Progenitor cell of endocrine pancreas (in vitro differentiated cells): ENCODE measurements at places on chromosomes 1 and 21.

DNA sequence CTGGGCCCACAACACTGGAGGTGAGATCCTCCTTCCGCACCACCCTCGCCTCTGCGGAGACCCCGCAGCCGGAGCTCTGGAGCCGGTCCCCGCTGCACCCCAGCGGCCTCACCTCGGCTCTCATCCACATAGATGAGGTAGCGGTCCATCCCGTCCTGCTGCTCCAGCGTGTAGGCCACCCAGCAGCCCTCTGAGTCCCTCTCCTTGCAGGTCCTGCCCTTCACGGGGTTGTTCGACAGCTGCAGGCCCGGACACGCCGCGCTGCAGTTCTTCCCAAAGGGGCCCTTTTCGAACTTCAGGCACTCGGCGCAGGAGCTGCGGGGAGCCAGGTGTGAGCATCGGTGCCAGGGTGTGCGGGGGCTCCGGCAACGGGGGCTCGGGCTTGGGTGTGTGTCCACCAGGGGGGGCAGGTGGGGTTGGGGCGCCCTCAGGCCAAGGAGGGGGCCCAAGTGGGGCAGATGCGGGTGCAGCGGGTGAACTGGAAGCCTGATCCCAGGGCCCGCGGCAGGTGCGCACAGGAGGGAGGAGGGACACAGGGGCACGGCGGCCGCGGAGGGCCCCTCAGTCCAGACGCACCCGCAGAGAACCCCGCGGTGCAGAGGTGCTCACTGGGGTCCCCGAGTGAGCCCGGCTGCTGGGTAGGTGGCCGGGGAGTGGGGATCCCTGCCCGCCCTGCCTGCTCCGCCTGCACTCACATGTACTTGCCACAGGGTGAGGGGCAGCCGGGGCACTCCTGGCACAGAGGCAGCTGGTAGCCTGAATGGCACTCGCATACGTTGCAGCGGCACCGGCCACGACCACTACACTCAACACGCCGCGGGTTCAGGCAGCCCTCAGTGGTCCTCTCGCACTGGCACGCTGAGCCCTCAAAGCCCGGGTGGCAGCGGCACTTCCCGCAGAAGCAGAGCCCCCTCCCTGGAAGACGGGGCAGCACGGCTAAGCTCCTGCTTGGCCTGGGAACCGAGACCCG is 15.4 kb upstream of the PTTG1IP start:
- no peak for DNase-seq
- no peak overlapping the region for H3K27ac ChIP-seq
- H3K4me1 ChIP-seq: no peaks in the 10 kb centered on the region
- peaks cover 12% of the 10 kb centered on the region for H3K27me3 ChIP-seq
- H3K4me3 ChIP-seq: no peak overlapping the region
- no peaks in the 10 kb centered on the region for H3K36me3 ChIP-seq

- H3K4me3 ChIP-seq: no peak overlapping the region
- H3K27ac ChIP-seq: no peak overlapping the region
- H3K36me3 ChIP-seq: no peaks in the 10 kb centered on the region
- DNase-seq: no peak
- peaks cover 8% of the 10 kb centered on the region for H3K27me3 ChIP-seq
These were observed 182.8 kb downstream of the PLPP3 start for GRCh38 chr1:56396581-56396980.

DNA sequence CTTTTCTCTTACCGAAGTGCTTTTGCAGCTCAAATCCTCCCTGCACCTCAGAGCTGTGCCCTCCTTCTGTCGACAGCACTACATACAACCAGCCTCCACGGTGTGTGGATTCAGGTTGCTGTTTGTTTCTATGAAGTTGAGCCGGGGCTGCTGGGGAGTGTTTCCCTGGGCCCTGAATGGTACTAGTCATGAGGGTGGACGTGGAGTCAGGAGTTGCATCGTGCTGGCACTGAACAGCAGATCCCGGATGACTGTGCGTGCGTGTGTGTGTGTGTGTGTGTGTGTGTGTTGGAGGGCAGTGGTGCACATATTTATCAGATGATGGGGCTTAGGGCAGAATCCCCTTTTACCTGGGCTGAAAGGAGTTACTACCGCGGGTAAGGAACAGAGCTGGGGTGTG is 47.0 kb downstream of the ACTL8 start:
- DNase-seq: no peak
- peaks cover 40% of the 10 kb centered on the region for H3K27me3 ChIP-seq
- H3K36me3 ChIP-seq: no peaks in the 10 kb centered on the region
- no peak overlapping the region for H3K4me3 ChIP-seq

GRCh38 chr21:42921927-42922326 is 3.5 kb downstream of the ERVH48-1 start:
- H3K27me3 ChIP-seq: no peaks in the 10 kb centered on the region
- H3K27ac ChIP-seq: no peak overlapping the region
- no peak overlapping the region for H3K4me3 ChIP-seq

- H3K27me3 ChIP-seq: no peaks in the 10 kb centered on the region
- H3K4me3 ChIP-seq: no peak overlapping the region
- H3K4me1 ChIP-seq: no peaks in the 10 kb centered on the region
- H3K27ac ChIP-seq: no peak overlapping the region
These were observed 49.4 kb downstream of the SRRM1 start for GRCh38 chr1:24692351-24692980.
